Chondrocyte (in vitro differentiated cells): ENCODE measurements at places on chromosomes 3 and 15. TPM values are rescaled to one million over a fixed set of nuclear protein-coding genes. Genes with fewer than 3 reads are reported as not detected.

Gene CLSTN2
- 63.7 to 92.7 TPM (median 65.0 TPM) in 3 replicates for total RNA-seq

Gene FOXB1
- total RNA-seq = not detected in 3 replicates

DNA sequence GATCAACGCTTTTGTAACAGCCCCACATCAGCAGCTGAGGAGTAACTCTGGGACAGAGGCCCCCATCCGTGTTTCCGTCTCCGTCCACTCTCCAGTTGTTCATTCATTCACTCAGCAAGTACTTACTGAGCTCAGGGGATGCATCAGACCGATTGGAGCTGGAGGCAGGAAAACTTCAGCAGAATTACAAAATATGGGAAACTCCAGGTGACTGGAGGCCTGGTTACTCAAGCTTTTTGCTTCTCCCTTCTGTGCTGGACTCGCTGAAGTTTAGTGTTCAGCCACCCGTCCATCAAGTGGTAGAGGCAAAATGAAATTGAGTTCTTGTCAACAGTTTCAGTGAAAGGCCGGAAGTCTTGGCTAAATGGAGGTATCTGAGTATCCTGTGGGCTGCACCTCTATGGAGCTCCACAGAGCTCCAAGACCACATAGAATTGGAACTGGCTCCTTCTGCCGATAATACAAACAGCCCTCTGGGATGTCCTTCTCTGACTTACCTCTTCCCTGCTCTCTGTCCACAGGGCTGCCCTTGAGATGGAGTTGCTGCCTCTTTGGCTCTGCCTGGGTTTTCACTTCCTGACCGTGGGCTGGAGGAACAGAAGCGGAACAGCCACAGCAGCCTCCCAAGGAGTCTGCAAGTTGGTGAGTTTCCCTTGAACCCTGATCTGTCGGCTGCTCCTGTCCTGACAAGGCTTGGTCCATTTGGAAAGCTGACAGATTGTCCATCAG, 14.7 kb downstream of the NRROS start:
- no peak overlapping the region for H3K27ac ChIP-seq
- peaks cover 3% of the 10 kb centered on the region for H3K27me3 ChIP-seq
- peaks cover 16% of the 10 kb centered on the region for H3K4me1 ChIP-seq
- H3K4me3 ChIP-seq = no peak overlapping the region

DNA sequence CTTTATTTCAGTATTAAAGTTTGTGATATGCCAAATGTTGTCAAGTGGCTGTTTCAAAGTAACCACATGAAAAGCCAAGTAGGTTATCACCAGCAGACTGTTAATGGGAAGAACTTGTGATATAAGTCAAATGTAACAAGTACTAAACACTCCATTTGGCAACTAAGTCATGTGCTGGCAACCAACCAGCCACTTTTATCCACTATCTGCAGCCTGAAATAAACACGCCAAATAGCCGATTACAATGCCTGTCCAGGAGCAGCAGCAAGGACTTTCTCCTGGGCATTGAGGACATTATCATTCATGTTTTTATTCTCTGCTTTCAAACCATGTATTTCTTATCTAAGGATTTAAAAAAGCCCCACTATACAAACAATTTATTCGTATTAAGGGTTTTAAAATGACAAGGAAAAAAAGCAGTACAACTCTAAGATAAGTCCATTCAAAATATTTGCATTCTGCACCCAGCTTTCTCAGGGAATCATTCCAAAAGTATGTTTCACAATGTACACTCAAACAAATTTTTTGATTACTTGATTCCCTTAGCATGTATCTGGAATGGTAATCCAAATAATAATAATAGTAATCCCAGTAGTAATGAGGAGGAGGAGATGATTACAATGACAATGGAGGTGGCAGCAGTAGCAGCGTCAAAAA, 448.6 kb downstream of the ERC2 start:
- DNase-seq = no peak
- no peak overlapping the region for H3K4me3 ChIP-seq
- H3K4me1 ChIP-seq = peaks cover 9% of the 10 kb centered on the region
- H3K27me3 ChIP-seq = peaks cover 5% of the 10 kb centered on the region
- H3K27ac ChIP-seq = no peak overlapping the region

GRCh38 chr3:164452707-164453106, 625.6 kb downstream of the SI start:
- H3K27me3 ChIP-seq = no peaks in the 10 kb centered on the region
- H3K27ac ChIP-seq = no peak overlapping the region
- DNase-seq = no peak
- no peak overlapping the region for H3K4me3 ChIP-seq
- no peaks in the 10 kb centered on the region for H3K36me3 ChIP-seq
- peaks cover 15% of the 10 kb centered on the region for H3K4me1 ChIP-seq

- H3K27ac ChIP-seq = peak overlapping the region; percentile 99
- DNase-seq = no peak
- peaks cover 52% of the 10 kb centered on the region for H3K4me1 ChIP-seq
- H3K36me3 ChIP-seq = peaks cover 37% of the 10 kb centered on the region
- no peaks in the 10 kb centered on the region for H3K27me3 ChIP-seq
Observed at GRCh38 chr3:128054367-128054766, 2.1 kb downstream of the SEC61A1 start.

DNA sequence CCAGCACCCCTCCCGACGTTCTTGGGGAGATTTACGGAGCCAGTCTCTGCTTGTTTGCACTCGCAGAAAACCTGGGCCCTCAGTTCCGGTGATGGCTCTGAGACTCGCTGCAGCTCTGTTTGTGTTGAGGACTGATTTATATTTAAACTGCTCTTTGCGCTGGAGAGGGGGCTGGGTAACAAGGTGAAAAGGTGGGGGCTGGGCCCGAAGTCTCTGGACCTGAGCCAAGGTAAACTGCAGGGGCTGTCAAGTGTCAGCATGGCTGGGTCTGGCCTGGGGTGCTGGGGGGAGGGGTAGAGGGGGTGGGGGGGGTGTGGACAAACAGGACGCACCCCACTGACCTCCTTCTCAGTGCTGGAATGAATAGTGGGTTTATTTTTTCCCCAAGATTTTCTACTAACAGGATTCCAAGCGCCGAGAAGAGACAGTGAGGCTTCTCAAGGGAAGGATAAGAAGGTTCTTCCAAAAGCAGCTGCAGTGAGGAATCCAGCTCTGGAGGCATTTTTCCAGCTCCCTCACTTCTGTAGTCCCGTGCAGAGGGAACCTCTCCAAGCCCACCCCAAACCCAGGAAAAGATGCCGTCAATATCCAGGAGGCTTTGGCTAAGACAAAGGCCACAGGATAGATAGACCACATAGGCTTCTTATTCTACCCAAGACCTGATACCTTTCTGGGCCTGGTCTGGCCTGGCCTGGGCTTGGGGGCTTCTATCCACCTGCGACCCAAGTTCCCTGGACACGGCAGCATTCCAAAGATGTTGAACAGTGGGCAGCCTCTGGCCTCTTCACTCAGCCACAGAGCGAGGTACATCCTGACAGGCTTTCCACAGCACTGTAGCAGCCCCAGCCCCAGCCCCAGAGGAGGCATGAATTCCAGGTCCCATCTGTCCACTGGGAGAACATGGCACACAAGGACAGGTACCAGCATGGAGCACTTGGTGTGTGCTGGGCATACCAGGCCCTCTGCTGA, 938 bp upstream of the SLCO2A1 start:
- DNase-seq = no peak
- H3K27ac ChIP-seq = peak overlapping the region; percentile 22
- peaks cover 6% of the 10 kb centered on the region for H3K4me1 ChIP-seq
- H3K36me3 ChIP-seq = no peaks in the 10 kb centered on the region
- peaks cover 9% of the 10 kb centered on the region for H3K27me3 ChIP-seq

DNA sequence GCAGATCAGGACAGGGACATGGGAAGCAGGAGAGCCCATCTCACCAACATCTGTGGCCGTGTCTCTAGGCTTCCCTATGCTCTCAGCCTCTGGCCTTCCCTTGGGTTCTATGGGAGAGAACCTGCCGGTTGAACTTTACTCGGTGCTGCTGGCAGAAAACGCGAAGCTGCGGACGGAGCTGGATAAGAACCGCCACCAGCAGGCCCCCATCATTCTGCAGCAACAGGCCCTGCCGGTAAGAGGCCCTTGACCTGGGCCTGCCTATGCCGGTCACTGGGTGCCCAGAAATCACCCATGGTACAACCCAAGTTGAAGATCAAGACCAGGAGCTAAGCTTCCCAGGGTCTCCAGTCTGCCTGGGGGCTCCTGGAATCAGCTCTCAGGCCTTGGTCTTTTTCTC, 34.8 kb downstream of the CYP11A1 start:
- H3K36me3 ChIP-seq = peaks cover 2% of the 10 kb centered on the region
- DNase-seq = peak; percentile 86
- H3K27ac ChIP-seq = no peak overlapping the region
- no peak overlapping the region for H3K4me3 ChIP-seq
- peaks cover 2% of the 10 kb centered on the region for H3K27me3 ChIP-seq

- H3K4me1 ChIP-seq = peaks cover 43% of the 10 kb centered on the region
- no peak for DNase-seq
- H3K27me3 ChIP-seq = no peaks in the 10 kb centered on the region
- H3K4me3 ChIP-seq = no peak overlapping the region
- H3K27ac ChIP-seq = peak overlapping the region; percentile 71
Observed at GRCh38 chr15:33124279-33124678, 70.2 kb downstream of the FMN1 start.

DNA sequence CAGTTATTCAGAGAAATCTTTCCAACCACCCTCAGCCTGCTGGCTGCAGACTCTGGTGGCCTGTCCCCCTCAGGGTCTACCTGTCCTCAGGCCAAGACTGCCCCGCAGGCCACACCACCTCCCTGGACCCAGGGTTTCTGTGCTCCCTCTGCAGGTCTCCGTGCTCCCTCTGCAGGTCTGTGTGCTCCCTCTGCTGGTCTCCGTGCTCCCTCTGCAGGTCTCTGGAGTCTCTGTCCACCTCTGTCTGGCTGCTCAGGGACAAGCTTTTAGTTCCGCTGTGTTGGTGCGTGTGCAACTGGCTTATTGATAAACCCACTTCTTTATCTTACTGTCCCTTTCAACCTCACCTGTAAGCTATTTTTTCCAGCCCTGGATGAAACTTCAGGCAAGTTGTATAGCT, 30.1 kb downstream of the BDH1 start:
- DNase-seq = peak; percentile 76
- no peak overlapping the region for H3K4me3 ChIP-seq
- H3K27ac ChIP-seq = no peak overlapping the region
- peaks cover 24% of the 10 kb centered on the region for H3K4me1 ChIP-seq
- peaks cover 2% of the 10 kb centered on the region for H3K36me3 ChIP-seq
